ENCODE measurements at places on chromosomes 16 and 17. TPM values are rescaled to one million over a fixed set of nuclear protein-coding genes. Genes with fewer than 3 reads are reported as not detected.

DNA sequence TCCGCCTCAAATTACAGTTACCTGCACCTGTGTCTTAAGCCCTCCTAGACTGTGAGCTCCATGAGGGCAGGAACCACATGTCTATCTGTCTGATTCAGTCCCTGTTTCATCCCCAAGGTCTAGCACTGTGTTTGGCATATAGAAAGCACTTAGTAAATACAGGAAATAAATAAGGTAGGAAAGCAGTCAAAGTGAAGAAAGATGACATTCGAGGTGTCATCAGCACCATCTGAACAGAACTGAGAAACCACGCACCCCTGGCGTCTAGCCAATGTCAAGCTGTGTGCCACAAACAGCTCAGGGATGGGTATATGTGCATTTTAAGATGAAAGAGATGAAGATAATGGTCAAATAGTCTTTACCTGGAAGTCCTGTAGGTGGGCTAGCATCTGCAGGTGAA, 79.6 kb upstream of the ATP2A3 start:
- no peak overlapping the region for H3K27ac ChIP-seq
- no peaks in the 10 kb centered on the region for H3K4me1 ChIP-seq
- peaks cover 16% of the 10 kb centered on the region for H3K36me3 ChIP-seq
- no peaks in the 10 kb centered on the region for H3K27me3 ChIP-seq
- DNase-seq: no peak

DNA sequence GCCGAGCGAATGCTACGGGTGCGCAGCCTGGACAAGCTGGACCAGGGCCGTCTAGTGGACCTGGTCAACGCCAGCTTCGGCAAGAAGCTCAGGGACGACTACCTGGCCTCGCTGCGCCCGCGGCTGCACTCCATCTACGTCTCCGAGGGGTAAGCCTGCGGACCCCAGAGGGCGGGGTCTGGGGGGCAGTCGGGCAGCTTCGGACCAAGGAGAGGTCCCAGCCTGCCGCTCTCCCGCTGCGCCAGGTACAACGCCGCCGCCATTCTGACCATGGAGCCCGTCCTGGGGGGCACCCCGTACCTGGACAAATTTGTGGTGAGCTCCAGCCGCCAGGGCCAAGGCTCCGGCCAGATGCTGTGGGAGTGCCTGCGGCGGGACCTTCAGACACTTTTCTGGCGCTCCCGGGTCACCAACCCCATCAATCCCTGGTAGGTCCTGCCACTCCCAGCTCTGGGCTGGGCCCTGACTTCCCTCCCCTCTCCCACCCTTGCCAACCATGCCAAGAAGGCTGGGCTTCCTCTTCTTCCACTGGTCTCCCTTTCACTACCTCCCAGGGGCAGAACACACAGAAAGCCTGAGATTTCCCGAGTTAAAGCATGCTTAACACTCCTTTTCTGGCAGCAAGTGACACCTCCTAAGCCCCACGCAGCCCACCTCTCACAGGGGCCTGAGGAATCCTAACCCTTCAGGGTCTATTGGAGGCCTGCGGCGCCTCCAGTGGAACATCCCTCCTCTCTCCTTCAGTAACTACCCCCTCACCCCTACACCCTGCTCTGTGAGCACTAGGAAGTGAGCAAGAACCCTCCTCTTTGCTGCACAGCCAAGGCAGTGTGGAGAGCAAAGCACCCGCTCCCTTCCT, 3.2 kb downstream of the NAGS start:
- H3K4me3 ChIP-seq: peak overlapping the region; percentile 86
- H3K4me1 ChIP-seq: peaks cover 14% of the 10 kb centered on the region
- H3K36me3 ChIP-seq: no peaks in the 10 kb centered on the region
- no peak overlapping the region for H3K27ac ChIP-seq
- DNase-seq: peak; percentile 49
- peaks cover 21% of the 10 kb centered on the region for H3K27me3 ChIP-seq

DNA sequence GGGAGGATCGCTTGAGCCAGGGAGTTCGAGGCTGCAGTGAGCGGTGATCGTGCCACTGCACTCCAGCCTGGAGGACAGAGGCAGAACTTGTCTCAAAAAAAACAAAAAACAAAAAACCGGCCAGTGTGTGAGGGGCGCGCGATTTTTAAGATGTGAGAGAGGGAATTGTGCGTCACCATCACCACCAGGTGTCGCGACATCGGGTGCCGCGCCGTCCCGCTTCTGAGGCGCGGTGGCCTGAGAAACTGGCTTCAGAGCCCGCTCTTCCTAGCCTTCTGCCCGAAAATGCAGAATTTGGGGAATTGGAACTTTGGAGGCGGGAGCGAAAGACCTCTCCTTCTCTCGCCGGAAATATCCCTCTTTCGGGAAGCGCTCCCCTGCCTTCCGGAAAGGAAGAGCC, 524.8 kb downstream of the KCNJ18 start:
- H3K4me3 ChIP-seq: no peak overlapping the region
- H3K27me3 ChIP-seq: no peaks in the 10 kb centered on the region
- H3K27ac ChIP-seq: no peak overlapping the region
- no peak for DNase-seq
- no peaks in the 10 kb centered on the region for H3K4me1 ChIP-seq
- no peaks in the 10 kb centered on the region for H3K36me3 ChIP-seq

DNA sequence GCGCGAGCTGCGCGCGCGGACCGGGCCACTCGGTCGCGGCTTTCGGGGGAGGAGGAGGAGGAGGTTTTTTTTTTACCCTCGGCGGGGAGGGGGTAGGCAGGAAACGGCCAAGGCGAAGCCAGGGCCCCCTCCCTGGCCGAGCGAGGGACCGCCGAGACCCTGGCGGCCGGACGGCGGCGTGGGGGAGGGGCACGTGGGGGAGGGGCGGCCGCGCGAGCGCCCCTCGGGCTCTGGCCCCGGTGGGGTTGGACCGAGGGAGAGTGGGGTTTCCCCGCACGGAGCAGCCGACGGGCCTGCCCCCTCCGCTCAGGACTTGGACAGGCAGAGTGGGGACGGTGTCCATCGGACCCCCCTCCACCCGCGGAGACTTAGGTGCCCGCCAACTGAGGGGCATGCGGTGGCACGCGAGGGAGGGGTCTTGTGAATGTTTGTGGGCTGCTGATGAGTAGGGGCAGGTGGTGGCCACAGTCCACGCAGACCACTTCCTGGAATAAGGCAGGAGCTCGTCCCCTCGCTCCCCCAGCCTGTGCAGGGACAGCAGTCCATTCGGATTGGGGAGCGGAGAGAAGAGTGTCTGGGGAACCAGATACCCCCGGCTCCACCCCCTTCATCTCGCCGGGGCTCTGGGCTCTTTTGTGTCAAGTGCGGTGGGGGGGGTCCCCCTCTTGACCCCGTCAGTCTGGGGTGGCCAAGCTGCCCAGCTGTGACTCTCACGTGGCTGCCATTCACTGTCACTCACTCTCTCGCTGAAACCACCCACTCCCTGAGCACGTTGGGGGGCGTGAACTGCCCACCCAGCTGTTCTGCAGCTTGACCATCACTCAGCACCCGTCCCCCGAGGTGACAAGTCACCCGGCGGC, 3.0 kb upstream of the CHD3 start:
- H3K4me1 ChIP-seq: peaks cover 30% of the 10 kb centered on the region
- H3K27ac ChIP-seq: no peak overlapping the region
- peak overlapping the region; percentile 83 for H3K4me3 ChIP-seq
- H3K36me3 ChIP-seq: peaks cover 4% of the 10 kb centered on the region
- peak; percentile 66 for DNase-seq

CCL5 gene
- not detected for total RNA-seq

BOLA2 gene
- 9.8 TPM for total RNA-seq

TBX21 gene
- total RNA-seq: not detected

EEF2K gene
- total RNA-seq: 30.2 TPM

Data from H1 (cell line).